Hindlimb muscle (tissue), 1 donor: ENCODE measurements at places on chromosomes 7 and 10.

GRCh38 chr7:11415101-11415500, 416.9 kb downstream of the THSD7A start:
- DNase-seq, result no peak

- DNase-seq, result no peak
These were observed 3.0 kb upstream of the LIPK start for GRCh38 chr10:88702848-88703597.

GRCh38 chr10:130140425-130140824, 4.2 kb downstream of the GLRX3 start:
- DNase-seq, result no peak

- DNase-seq, result no peak
These were observed 13.4 kb downstream of the JAZF1 start for GRCh38 chr7:28166982-28167715.

GRCh38 chr7:151275813-151276577, 27.5 kb upstream of the SMARCD3 start:
- DNase-seq, result no peak

DNA sequence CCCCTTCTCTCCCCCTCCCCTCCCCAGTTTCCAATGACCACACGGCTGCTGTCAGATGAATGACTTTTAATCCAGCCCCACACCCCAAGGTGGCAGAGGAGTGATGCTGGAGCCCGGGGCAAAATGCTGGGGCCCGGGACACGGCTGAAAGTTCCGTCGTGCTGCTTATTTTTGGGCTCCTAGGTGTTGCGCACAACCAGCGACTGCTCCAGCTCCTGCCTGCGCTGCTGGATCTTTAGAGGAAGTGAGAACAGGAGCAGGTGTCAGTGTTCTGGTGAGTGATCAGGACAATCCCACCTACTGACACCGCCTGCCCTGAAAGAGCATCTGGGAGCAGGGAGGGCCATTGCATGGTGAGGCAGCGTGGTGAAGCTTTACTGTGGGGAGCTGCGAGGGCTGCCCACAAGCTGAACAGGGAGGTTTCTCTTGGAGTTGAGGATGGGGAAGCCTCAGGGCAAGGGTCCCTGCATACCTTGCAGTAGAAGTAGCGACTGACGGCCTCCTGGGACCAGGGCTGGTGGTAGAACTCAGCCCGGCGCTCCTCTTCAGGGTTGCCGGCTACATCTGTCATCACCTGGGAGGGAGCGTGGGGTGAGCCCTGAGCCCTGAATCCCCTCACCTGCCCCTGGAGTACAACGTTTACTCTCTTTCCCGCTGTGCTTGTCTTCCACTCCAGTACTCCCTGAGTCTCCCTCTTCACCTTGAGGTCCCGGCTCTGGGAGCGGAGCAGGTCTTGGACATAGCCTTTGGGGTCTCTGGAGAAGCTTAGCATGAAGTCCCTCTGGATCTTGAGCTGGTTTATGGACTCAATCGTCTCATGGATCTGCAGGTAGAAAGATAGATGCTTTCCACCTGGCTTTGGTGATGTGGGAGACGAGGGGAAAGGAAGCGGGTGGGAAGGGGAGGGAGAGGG, 6.9 kb downstream of the CHPF2 start:
- no peak for DNase-seq

DNA sequence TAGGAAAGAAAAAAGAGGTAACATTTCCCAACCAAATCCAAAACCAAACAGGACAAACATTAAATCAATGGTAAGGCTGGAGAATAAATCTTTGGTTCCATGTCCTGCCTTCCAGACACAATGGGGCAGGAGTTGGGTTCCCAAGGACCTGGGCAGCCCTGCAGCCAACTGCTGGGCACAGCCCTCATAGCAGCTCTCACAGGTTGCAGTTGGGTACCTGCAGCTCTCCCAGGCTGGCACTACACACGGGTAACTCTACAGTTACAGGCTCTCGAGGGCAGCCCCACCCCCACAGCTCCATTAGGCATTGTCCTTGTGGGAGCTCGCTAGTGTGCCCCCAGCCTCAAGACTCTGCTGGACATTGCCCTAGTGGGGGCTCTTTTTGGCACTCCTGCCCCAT, 7.5 kb downstream of the GRB10 start:
- DNase-seq, result no peak

DNA sequence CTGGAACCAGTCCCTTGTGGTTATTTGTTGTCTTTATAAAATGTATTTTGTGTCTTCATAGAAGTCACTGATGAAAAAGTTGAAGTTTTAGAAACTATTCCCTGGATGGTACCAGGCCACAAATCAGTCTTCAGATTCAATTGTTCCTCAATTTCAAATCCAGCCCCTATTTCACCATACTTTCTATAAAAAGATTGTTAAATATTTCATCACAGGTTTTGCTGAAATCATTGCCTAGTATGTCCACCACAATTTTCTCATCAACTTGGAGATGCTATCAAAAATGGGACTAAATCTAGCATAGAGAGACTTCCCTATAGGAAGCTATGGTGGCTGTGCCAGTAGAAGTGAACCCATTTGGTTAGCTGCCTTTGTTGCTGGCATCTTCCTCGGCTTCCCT, 118.5 kb downstream of the RAB18 start:
- DNase-seq, result no peak

DNA sequence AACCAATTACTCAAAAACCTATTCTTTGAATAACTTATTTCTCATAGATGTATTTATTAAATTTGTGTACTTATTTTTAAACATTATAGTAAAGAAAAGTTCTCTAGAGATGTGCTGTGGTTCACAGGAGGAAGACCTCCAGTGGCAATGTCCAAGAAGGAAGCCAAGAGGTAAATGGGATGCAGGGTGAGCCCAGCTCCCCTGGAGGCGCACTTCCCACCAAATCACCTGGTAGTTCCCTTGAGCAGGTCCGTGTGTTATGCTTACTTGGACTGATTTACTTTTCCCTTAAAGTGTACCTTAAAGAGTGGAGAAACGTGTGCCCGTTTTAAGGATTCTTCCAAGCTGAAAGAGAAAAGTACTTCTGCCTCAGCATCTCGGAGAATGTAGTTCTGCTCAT, 55.3 kb downstream of the PAXIP1 start:
- DNase-seq, result no peak

GRCh38 chr10:101216207-101217043, 12.8 kb downstream of the LBX1 start:
- no peak for DNase-seq

- no peak for DNase-seq
These were observed 174.0 kb upstream of the TPK1 start for GRCh38 chr7:145009876-145010275.

- no peak for DNase-seq
These were observed 348.4 kb upstream of the MTPN start for GRCh38 chr7:136325578-136325977.
